NCI-H2081 (cell line): ENCODE measurements at places on chromosomes 2 and 18.

DNA sequence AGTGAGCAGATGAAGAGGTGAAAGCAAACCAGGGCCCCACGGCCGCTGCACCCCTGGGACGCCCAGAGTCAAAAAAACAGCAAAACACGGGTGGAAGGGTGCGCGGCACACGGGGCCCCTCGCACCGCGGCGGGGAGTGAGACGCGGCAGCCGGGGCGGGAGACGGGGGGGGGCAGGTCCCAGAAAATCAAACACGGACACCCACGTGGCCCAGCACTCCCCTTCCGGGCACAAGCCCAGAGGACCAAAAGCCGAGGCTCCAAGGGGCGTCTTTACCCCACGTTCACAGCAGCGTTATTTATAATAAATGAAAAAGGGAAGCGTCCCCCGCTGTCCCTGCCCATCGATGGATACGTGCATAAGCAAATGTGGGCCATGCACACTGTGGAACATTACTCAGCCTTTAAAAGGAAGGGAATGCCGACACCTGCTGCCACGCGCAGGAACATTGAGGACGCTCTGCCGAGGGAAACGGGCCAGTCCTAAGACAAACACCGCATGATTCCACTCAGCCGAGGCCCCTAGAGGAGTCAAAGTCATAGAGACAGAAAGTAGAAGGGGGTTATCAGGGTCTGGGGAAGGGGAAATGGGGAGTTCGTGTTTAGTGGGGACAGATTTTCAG lies 677 bp upstream of the COPS9 start:
- no peak for DNase-seq

GRCh38 chr2:63696496-63696895 lies 107.7 kb downstream of the MDH1 start:
- DNase-seq: no peak

GRCh38 chr2:40485318-40485717 lies 33.4 kb upstream of the SLC8A1 start:
- DNase-seq: no peak

- no peak for DNase-seq
Measured at GRCh38 chr18:3851159-3851558, 401.2 kb downstream of the TGIF1 start.

DNA sequence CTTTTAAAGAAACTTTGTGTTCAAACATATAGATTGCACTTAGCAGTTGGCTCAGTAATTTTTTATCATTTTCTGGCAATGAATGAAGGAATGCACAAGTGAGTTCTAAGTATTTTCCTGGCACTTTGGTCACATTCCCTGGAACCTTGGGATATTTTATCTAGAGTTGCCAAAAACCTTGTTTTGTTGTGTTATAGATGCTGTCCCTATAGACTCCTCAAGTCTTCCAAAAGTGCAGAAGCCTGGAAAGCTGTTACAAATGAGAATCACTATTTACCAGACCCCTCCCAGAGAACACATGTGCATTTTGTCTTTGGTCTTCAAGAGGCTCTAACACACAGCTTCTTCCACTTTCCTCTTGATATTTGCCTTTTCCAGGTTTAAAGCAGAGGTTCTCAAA lies 108.3 kb downstream of the RND3 start:
- DNase-seq: no peak

GRCh38 chr2:210072922-210073509 lies 70.6 kb downstream of the RPE start:
- peak; percentile 37 for DNase-seq

- no peak for DNase-seq
Measured at GRCh38 chr2:158914066-158914465, 54.4 kb upstream of the TANC1 start.

GRCh38 chr2:190540048-190540447 lies 5.5 kb upstream of the NEMP2 start:
- DNase-seq: no peak

GRCh38 chr2:201157694-201158093 lies 25.2 kb upstream of the CASP10 start:
- DNase-seq: no peak

DNA sequence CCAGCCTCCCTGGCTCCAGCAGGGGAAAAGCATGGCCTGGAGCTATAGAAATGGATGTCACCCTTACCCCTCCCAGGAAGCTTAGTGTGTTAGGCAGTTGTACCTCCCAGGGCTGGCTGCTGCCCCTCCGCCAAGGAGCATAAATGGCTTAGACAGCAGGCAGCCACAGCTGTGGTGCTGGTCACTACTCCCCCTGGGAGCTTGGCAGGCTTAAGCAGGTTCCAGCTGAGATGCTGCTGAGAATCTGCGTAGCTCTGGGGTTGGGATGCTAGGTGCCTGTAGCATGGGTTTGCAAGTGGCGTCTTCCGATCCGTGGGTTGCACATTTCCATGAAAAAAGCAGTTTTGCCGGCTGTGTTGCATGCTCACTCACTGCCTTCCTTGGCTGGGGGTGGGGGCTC lies 369.7 kb downstream of the CTNNA2 start:
- no peak for DNase-seq

DNA sequence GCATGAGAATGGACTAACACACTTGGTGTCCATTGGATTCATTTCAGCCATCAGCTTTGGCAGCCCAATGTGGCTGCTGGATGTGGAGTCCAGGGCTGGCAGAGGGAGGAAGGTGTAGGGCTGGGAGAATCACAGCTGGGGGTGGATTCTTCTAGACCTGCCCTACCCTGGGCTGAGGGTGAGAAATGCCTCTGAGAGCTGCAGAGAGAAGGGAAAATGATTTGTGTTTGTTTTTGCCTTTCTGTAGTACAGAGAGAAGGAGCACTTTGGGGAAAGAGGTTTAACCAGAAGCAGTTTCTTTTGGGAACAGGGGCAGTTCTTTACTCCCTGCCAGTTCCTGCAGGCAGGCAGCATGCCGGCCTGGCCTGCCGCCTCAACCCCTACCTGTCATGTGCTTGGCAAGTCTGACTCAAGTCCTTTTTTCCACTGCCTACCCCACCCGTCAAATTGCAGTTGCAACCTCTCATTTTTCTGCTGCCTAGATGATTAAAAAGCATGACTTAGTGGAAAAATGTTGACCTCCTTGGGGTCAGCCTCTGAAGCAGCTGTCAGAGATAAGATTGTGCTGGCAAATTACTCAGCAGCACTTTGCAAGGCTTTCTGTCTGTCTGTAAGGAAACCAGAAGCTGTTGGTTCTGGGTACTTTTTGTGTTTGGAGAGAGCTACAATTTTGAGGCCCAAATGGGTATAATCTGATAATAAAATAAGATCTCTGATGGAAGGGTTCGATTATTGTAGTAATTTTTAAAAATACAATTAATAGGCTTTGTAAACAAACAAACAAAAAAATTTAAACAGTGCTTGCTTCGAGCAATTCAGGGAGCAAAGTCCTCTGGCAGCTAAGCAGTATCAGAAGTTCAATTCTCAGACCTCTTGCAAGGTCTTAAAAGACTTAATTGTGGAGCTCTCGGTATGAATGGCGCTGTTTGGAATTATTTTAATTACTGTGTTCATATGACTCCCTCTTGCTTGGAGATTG lies 21.7 kb downstream of the LBH start:
- no peak for DNase-seq

DNA sequence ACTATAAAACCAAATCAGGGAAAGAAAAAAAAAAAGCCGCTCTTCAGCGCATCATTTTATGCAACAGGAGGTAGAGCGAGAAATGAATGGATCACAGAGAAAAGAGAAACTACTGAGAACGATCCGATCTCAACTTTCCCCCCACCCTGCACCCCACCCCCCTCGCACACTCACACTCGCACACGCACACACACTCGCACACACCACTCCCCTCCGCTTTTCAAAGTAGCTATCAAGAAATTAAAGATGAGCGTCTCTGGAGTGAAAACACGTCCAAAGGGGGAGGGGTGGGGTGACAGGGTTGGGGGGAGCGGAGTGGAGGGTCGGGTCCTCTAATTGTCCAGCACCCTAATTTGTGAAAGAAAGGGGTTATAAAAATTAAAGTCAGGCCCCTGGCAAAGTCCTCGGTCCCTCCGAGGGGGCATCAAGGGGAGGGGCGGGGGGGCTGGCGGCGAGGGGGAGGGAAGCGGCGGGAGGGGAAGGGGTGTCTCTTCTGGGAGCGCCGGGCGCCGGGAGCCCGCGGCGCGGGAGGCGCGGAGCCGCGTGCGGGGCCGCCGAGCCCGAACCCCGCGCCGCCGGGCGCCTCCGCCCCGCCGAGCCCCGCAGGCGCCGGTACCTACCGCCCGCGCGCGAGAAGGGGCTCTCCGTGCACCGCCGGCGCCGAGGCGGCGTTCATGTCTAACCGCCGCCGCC lies 428 bp downstream of the TCF4 start:
- DNase-seq: peak; percentile 66

DNA sequence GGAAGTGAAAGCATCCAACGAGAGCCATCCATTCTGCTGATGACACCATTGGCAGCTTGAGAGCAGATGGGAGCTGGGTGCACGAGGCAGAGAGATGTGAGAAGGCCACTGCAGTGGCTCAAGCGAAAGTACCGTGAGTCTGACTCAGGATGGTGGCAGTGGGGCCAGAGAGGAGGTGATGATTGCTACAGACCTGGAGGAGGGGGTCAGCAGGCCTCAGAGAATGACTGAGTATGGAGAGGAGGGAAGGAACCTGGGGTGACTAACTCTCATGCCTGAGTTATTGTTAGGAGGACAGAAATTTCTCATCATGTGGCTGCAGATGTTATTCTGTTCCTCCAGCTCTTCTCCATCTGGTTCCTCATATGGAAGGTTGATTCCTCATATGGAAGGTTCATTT lies 8.8 kb upstream of the ZBTB7C start:
- no peak for DNase-seq

GRCh38 chr2:14752295-14752694 lies 119.8 kb downstream of the LRATD1 start:
- DNase-seq: no peak

DNA sequence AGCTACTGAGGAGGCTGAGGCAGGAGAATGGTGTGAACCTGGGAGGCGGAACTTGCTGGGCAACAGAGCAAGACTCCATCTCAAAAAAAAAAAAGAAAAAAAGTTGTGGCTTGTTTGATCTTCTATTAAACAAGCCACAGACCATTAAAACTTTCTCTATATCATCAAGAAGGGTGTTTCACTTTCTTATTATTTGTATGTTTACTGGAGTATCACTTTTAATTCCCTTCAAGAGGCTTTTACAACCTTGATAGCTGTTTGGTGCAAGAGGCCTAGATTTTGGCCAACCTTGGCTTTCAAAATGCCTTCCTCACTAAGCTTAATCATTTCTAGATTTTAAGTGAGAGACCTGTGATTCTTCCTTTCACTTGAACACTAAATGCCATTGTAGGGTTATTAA lies 339.1 kb downstream of the TSN start:
- no peak for DNase-seq

DNA sequence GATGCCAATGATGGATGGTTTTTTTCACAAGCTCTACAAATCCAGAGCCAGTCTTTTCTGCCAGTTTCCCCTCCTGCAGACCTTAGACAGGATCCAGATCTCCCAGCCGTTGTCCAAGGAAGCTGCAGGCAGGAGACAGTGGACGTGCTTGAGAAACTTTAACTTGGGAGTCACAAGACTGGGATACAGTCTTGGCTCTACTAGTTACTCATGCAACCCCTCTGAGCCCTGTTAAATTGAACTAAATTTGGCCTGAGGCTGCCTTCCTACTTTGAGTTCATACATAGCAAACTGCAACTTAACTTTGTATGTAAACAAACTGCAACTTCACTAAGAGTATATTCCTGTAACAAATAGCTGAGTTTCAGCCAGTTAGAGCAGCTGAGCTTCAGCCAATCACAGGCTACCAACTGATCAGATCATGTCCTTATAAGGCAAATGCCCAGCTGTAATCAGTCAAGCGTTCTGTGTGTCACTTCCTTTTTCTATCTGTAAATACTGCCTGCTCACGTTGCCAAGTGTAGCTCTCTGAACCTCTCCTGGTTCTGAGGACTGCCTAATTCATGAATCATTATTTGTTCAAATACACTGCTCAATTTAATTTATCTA lies 140.9 kb downstream of the CAPN13 start:
- DNase-seq: peak; percentile 76

GRCh38 chr2:129006901-129007300 lies 688.2 kb upstream of the HS6ST1 start:
- no peak for DNase-seq

GRCh38 chr2:101395545-101396315 lies 8.4 kb upstream of the CREG2 start:
- DNase-seq: no peak

GRCh38 chr2:70941186-70941585 lies 5.5 kb downstream of the ATP6V1B1 start:
- DNase-seq: no peak

GRCh38 chr2:171205551-171205950 lies 44.9 kb upstream of the TLK1 start:
- no peak for DNase-seq

DNA sequence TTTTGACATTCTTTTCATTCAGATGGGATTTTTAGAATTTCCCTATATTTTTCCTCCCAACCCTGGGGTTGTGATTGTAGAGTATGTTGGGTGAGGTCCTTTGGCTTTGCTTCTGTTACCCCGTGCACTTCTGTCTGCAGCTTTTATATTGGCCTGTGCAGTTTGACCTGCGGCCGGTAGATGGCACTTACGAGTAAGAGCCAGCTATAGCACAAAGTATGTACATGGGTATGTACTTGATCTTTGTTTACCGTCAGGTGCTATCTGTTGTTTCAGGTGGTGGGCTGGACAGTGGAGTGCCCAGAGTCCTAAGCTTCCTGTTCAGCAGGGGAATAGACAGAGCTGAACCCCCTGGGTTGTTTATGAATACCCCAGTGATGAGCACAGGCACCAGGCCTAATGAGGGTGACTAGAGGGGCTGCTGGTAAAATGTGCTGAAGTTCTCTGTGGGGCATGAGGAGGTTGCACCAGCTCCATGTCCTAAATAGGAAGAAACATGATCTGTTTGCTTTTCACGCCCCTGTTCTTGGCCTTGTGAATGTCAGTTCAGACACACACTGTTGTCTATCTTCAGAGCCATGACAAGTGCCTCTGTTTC lies 58.9 kb upstream of the THUMPD2 start:
- DNase-seq: no peak

DNA sequence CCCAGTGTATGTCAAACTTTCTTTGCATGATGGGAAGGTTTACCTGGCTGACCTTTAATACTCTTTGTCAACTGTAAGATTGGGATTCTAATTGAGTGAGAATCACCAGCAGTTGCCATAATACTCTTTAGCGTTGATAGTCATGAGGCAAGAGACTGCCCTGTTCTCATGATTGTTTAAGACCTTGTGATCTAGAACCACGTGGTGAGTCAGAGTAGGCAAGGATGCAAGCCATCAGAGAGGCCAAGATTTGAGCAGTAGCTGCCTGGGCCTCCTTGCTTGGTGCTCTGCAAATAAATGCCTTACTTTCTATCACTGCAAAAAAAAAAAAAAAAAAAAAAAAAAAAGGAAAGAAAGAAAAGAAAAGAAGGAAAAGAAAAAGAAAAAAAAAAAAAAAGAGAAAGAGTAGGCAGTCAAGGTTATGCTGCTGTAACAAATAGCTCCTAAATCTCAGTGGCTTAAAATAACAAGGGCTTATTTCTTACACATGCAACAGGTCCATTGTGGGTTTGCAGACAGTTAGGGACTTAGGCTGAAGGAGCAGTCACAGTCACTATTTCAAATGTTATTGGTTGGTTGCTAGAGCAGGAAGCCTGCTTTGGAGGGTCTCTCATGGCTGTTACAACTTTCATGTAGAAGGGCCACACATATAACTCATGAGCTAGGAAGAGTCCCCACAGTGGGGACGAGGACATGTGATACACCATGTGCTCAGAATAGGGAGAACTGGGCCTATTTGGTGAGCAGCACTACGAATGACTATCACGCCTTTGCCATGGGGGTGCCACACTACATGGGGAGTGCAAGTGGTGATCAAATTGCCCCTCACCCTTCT lies 21.7 kb downstream of the IL1R2 start:
- DNase-seq: no peak

- DNase-seq: no peak
Measured at GRCh38 chr2:232388324-232388891, 9.9 kb downstream of the ALPP start.

GRCh38 chr2:170084820-170085491 lies 93.0 kb upstream of the MYO3B start:
- DNase-seq: no peak
